Sigmoid colon (tissue), 7 donors: ENCODE measurements at places on chromosomes 1 and 21. TPM values are rescaled to one million over a fixed set of nuclear protein-coding genes. Genes with fewer than 3 reads are reported as not detected.

DNA sequence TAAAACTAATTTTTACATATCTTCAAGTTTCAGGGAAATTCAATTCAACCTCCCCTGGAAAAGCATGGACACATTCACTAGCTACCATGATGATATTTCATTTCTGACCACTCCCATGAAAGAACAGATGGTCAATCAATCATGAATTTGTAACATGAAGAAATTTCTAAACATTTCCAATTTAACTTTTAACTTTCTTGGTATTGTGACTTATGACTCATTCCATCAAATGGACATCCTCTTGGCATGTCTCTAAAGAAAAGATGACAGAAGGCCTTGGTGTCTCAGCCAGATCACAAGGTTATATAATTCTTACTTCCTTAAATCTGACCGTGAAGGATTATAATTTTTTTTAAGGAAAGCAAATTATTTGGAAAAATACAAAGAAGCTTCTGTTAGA is 10.5 kb upstream of the MCOLN3 start:
- DNase-seq = no peak

DNA sequence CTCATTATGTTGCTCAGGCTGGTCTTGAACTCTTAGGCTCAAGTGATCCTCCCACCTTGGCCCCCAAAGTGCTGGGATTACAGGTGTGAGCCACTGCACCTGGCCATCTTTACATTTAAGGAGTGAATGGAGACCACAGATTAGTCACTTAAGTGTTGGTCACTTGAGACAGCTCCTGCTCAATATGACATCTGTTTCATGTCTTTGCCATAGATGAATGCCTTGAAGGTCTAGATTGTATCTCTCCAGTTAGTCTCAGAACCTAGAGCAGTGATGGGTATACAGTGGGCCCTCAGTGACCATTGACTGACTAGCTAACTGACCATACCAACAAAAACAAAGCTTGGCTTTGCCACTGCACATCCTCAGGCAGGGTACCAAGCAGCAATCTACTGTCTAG is 15.3 kb downstream of the BCL9 start:
- DNase-seq = no peak

DNA sequence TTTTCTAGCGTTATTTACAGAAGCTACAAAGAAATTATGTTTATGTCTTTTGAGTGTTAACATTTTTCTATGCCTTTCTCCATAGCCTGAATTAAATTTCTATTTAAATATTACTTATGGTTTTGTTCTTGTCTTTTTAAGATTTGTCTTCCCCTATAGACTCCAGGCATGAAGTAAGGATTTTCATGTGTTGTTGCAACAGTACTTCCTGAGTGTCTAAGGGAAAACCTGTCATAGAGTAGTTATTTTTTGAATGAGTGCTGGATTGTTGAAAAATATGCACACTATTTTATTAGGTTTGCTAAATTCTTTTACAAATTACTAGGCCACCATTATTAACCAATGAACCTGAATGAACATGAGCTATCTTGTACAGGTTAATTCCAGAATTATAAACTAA is 27.1 kb downstream of the SAMSN1 start:
- DNase-seq = no peak

DNA sequence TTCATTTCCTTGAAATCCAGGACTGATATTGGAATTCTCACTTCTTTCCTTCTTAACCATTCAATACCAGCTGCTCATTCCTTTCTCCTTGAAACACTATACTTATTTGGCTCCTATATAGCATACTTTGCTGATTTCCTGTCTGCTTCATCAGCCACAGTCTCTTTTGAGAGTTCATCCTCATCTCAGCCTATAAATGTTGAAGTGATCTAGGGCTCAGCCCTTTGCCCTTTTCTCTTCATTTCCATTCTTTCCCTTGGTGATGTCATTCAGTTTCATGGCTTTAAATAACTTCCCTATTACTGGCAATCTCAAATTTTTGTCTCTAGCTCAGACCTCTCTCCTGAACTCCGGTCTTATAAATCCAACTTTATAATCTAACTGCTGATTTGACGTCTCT is 24.1 kb upstream of the RABGAP1L start:
- DNase-seq = no peak

- no peak for DNase-seq
These were observed 51.0 kb downstream of the ECE1 start for GRCh38 chr1:21239221-21239620.

- no peak for DNase-seq
These were observed 20.8 kb upstream of the COG2 start for GRCh38 chr1:230621324-230622030.

GRCh38 chr1:65572701-65573421 is 152.4 kb downstream of the LEPR start:
- no peak for DNase-seq

The C8A gene
- total RNA-seq = not detected

The PRRX1 gene
- total RNA-seq = 7.9 TPM

The LAD1 gene
- total RNA-seq = not detected
